ENCODE measurements at places on chromosomes 7 and 10.

GRCh38 chr7:140719721-140720120 is 23.2 kb downstream of the NDUFB2 start:
- DNase-seq, result no peak

GRCh38 chr7:155763691-155764437 is 48.4 kb downstream of the SHH start:
- DNase-seq, result no peak

DNA sequence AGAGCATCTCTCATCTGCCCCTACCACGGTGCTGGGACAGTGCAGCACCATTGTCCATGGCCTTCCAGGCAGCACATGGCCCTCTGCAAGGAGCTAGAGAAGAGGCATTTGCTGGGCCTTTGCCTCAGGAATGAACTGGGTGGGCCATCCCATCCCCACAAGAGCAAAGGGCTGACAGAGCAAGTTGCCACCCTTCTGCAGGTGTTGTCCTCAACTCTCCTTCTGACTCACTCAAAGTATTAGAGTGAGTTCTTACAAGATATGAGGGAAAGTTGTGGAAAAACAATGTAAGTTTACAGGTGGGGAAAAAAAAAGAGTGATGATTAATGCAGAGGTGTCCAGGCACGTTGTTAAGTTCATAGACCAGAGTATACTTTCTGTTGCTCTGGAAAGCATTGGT is 261.2 kb downstream of the SKIDA1 start:
- no peak for DNase-seq

DNA sequence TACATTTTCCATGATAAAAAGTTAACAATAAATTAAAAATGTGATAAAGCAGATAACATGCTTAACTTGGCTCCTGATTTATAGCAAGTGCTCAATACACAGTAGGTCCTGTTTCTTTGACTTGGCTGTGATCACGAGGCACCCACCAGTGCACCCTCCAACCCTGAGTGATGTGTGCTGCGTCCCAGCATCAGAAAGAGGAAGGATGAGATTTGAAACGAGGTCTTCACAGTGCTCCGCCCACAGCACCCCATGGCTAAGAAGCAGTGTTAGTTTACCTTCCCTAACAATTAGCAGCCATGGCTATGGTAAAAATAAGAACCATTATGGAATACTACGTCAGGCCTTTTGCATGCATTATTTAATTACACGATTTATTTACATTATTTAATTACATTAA is 292.0 kb upstream of the ZMIZ1 start:
- DNase-seq, result no peak

All from ovary (tissue), 10 donors.